ENCODE measurements at places on chromosomes 5 and 9.

- DNase-seq = no peak
Measured at GRCh38 chr9:130117816-130118632, 54.2 kb upstream of the NCS1 start.

- DNase-seq = no peak
Measured at GRCh38 chr5:68848091-68848490, 245.7 kb upstream of the SLC30A5 start.

- DNase-seq = no peak
Measured at GRCh38 chr5:133681896-133682295, 69.6 kb upstream of the FSTL4 start.

DNA sequence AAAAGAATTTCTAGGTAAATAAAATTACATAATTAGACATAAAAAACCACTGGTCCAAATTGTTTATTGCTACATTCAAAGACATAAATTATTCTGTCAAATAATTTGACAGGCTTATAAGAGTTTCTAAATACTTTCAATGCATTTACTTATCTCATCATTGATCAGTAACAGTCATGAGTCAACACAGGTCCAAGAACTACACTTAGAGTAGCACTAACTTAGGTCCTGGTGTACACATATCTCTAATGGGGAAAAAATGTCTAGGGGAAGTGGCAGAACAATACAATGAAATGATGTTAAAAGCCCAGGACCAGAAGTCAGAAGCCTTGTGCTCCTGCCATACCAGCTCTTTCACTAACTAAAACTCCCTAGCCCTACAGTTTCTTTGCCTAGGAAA is 96.5 kb upstream of the SLCO6A1 start:
- DNase-seq = no peak

DNA sequence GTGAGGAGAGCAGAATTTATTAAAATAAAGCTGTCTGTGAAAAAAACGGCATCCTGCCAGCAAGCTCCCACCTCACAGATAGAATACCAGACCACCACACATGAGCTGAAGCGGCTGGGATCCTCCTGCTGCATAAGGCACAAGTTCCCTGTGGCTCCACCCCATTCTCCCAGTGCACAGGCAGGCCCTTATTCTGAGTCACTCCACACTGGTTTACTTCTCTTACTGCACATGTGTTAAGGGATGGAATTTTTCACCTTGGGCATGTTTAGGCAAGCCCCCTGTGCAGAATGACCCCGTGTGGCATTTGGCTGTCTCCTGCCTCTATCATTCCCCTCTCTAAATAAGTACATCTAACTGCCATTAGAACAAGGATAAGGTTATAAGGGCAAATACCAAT is 115.0 kb upstream of the ELAVL2 start:
- no peak for DNase-seq

GRCh38 chr5:56377573-56377972 is 144.4 kb upstream of the ANKRD55 start:
- no peak for DNase-seq

DNA sequence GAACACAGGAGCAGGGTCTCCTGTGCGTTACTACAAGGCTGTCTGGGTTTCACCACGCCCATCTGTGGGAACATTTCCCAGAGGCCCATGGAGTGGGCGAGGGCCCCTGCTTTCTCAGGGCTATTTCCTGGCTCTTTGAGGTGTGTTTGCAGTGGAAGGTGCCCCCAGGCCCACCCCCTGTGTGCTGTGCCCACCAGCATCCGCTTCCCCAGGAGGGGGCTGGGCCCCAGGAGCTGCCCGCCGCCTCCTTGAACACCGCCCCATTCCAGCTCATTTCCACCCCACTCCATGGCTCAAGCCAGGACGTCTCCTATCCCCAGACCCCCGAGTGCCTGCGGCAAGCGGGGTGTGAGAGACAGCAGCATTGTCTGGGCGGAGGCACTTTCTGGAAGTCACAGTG is 70.5 kb downstream of the NEK6 start:
- DNase-seq = no peak

DNA sequence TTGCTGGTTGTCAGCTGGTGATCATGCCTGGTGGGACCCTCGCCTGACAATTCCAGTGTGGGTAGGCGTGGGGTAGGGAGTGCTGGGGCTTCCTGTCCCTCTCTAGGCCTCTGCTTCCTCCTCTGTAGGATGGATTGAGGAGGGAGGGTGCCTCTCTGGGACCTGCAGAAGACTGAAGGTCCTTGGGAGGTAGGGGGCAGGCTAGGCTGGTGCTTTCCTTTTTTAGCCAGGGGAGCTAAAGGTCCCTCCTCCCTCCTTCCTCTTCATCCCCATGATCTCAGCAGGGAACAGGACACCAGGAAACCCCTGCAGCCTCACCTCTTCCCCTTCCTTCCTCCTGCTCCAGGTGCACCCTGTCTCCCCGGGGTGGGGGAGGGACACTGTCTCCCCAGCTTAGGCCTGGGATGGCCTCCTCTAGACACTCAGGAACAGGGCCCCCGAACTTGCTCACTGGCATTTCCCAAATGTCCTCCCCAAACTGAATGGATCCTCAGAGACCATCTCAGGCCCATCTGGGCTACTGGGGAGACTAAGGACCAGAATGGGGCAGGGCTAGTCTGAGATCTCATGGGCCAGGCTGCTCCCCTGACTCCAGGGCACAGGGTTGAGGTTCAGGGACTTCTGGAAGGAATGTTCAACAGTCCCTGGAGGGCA is 8.4 kb downstream of the SH2D3C start:
- DNase-seq = no peak

DNA sequence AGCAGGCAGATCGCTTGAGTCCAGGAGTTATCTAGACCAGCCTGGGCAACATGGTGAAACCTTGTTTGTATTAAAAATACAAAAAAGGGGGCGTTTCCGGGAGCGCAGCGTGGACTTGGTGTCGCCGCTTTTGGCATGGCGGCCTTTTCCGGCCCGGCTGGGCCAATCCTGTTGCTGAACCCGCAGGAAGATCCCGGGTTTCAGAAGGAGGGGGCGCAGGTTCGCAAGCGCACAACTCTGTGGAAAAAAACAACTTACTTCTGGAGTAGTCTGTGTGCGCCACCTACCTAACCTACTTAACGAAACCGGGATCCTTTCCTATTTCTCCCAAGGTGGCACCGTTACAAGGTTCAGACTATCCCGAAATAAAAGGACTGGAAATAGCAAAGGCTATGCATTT is 198.6 kb downstream of the MSX2 start:
- DNase-seq = no peak

GRCh38 chr5:88251048-88251711 is 17.5 kb downstream of the TMEM161B start:
- DNase-seq = no peak

DNA sequence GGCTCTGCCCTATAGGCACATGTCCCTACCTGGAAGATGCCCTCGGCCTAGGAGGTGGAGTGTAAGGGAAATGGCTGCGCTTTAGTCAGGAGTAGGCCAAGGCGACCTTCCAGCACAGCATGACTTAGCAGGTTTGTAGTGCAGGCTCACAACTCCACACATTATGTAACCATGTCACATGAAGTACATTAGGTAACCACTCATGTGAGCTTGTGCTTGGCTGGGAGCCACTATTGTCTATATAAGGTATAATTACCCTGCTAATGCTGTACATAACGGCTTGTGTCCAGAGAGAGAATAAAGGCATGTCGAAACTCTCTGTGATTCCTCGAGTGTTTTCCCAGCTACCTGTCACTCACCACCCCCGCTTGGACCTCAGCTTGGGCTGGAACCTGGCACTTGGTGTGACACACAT is 74.9 kb downstream of the CAMK4 start:
- DNase-seq = no peak
